ENCODE measurements at places on chromosomes 6 and 20. TPM values are rescaled to one million over a fixed set of nuclear protein-coding genes. Genes with fewer than 3 reads are reported as not detected.

The NR2E1 gene
- not detected for total RNA-seq

The GOPC gene
- total RNA-seq: 22.2 TPM

The BCL2L1 gene
- 381 TPM for total RNA-seq

The PNLDC1 gene
- total RNA-seq: 0.97 TPM

The EBF4 gene
- 7.6 TPM for total RNA-seq

The LGSN gene
- not detected for total RNA-seq

The OR2B2 gene
- not detected for total RNA-seq

The STMND1 gene
- total RNA-seq: not detected

The NNAT gene
- 0.16 TPM for total RNA-seq

DNA sequence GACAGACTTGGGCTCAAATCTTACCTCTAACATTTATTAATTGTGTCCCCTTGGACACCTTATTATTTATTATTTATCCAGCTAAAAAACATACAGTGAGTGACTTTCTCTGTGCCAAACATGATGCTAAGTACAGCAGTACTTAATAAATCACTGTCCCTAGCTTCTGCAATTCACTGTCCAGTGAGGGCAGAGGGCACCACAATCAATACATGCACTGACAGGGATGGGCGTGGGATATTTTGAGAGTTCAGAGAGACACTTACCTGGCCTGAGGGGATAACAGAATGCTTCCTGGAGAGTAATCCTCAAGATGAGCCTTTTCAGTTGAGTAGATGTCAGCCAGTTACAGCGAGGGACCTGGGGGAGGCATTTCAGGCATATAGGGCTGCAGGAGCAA lies 9.3 kb upstream of the TAAR2 start:
- no peaks in the 10 kb centered on the region for H3K4me1 ChIP-seq
- no peak overlapping the region for H3K27ac ChIP-seq
- peaks cover 35% of the 10 kb centered on the region for H3K27me3 ChIP-seq
- DNase-seq: no peak

- H3K4me1 ChIP-seq: no peaks in the 10 kb centered on the region
- no peak for DNase-seq
- no peaks in the 10 kb centered on the region for H3K36me3 ChIP-seq
- H3K27ac ChIP-seq: no peak overlapping the region
Observed at GRCh38 chr6:34098045-34098936, 47.6 kb downstream of the GRM4 start.

GRCh38 chr6:88166493-88167351 lies 575 bp upstream of the CNR1 start:
- H3K27me3 ChIP-seq: peaks cover 70% of the 10 kb centered on the region
- H3K27ac ChIP-seq: no peak overlapping the region
- peak overlapping the region; percentile 78 for H3K4me3 ChIP-seq
- peaks cover 9% of the 10 kb centered on the region for H3K4me1 ChIP-seq
- no peak for DNase-seq

DNA sequence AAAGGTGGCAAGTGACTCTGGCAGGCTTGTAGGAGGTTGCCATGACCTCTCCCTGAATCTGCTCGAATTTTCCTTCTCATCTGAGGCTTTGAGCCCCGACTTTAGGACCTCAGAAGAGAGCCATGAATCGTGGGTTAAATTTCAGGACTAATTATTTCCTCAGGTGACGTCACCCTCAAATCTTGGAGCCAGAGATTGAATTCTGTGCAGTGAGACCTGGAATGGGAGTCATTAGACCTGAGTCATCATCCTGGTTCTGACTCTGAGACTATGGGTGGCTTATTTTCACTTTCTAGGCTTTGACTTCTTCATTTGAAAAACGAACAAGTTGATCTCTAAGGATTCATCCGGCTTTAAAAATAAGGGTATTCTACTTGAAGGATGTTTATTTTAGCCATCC lies 48.5 kb upstream of the PDYN start:
- no peaks in the 10 kb centered on the region for H3K4me1 ChIP-seq
- H3K27ac ChIP-seq: no peak overlapping the region
- no peak for DNase-seq
- H3K27me3 ChIP-seq: peaks cover 12% of the 10 kb centered on the region
- H3K4me3 ChIP-seq: no peak overlapping the region

GRCh38 chr6:36559011-36559793 lies 11.9 kb upstream of the STK38 start:
- peaks cover 6% of the 10 kb centered on the region for H3K4me1 ChIP-seq
- H3K4me3 ChIP-seq: no peak overlapping the region
- no peak for DNase-seq
- peaks cover 36% of the 10 kb centered on the region for H3K27me3 ChIP-seq
- H3K27ac ChIP-seq: no peak overlapping the region
- H3K36me3 ChIP-seq: no peaks in the 10 kb centered on the region

DNA sequence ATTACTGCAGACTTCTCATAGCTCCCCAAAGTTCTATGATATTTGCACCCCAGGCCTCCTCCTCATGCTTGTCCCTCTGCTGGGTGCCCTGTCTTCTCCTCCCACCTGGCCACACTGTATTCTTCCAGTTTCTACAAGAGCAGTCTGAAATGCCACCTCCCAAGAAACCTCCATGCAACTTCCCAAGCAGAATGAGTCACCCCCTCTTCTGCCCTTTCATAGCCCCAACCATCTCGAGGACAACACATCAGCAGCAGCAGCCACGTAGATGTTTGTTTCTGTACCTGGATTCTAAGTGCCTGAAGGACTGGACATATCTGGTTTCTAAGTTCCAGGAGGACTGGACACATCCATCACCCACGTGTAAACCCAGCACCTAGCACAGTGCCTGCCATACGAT lies 6.6 kb upstream of the ULBP2 start:
- H3K27me3 ChIP-seq: peaks cover 87% of the 10 kb centered on the region
- H3K36me3 ChIP-seq: no peaks in the 10 kb centered on the region
- no peak for DNase-seq
- H3K4me1 ChIP-seq: peaks cover 30% of the 10 kb centered on the region
- H3K27ac ChIP-seq: no peak overlapping the region

GRCh38 chr6:25181923-25182322 lies 97.3 kb upstream of the CARMIL1 start:
- H3K27ac ChIP-seq: peak overlapping the region; percentile 5
- DNase-seq: no peak

DNA sequence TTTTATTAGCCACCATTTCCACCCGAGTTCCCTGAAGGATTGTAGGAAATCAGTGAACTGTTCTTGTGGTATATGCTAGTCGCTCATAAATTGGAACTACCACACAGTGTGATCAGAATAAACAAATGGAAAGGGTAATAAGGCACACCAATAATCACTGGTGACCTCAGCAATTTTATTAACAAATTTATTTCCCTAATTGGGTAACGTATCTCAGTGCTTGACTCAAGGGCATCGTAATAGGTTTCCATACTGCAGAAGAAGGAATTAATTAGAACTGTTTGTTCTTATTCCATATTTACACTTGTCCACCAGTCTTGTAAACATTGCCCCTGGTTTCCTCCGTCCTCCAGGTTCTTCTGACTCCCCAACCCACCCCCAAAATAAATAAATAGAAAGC lies 10.0 kb upstream of the UQCC2 start:
- peaks cover 33% of the 10 kb centered on the region for H3K27me3 ChIP-seq
- DNase-seq: no peak
- H3K27ac ChIP-seq: no peak overlapping the region
- H3K4me3 ChIP-seq: no peak overlapping the region
- H3K36me3 ChIP-seq: no peaks in the 10 kb centered on the region

- peaks cover 42% of the 10 kb centered on the region for H3K27me3 ChIP-seq
- DNase-seq: no peak
- peaks cover 4% of the 10 kb centered on the region for H3K4me1 ChIP-seq
Observed at GRCh38 chr6:136961848-136962247, 39.7 kb downstream of the SLC35D3 start.

DNA sequence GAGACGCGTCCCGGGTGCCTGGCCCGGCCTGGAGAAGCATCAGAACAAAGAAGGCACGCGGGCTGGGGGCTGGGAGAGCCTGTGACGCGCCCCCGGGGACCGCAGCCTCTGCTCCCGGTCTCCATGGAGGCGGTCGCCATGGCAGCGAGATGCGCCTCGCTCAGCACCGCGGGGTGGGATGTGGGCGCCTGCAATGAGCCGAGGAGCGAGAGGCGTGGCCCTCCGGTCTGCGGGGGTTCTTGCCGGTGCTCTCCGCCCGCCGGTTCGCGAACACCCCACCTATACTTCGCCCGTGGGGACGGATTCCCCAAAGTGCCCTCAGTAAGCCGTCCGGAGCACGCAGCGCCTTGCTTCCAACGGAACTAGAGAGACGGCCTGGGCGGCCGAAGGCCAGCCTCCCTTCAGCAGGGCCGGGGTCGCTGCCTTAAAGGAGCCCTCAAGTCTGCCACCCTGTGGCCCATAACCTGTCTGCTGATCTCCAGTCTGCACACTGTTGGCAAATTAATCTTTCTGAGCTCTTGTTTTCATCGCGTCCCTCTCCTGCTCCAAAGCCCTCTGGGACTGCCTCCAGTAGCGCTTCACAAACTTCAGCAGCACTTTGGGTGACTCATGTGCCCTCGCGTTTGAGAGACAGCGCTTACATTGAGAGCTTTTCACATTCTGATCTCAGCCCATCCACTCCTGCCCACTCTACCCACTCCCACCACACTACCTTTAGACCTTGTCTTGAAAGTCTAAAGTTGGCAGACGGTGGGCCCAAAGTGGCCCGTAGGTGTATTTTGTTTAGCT lies 983 bp upstream of the ADISSP start:
- peaks cover 9% of the 10 kb centered on the region for H3K27me3 ChIP-seq
- peaks cover 22% of the 10 kb centered on the region for H3K4me1 ChIP-seq
- H3K27ac ChIP-seq: peak overlapping the region; percentile 97
- H3K36me3 ChIP-seq: peaks cover 5% of the 10 kb centered on the region

DNA sequence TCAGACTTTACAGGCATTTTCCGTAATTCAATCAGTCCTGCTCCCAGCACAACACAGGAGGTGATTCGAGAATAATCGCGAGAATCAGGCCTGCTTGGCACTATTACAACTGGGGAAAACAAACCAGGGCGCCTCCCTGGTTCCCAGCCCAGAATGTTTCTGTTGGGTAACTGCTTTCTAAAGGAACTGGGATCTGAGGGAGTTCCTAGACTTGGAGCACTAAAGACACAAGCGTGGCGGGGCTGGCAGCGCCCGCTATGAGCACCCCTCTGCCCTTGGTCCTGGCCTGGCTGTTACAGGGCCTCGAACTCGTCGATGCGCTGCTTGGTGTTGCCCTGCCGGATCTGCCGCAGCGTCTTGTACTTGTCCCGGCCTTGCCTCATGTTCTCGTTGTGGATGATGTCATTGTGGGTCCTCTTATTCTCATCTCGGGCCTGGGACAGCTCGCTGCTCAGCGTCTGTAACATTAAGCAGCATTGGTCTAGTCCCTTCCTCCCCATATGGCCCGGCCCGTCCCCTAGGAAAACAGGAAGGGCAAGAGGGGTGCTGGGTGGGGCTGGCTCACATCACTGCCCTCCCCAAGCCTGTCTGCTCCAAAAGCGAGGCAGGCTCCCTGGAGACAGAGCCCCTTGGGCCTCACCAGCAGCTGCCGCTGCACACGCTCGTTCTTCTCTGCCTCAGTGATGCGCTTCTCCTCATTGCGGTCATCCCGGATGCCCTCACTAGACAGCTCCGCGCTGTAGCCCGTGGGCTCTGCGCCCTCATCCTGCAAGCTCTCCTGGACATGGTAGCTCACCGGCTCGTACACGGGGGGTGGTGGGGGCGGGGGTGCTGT lies 52.3 kb downstream of the EZR start:
- H3K27ac ChIP-seq: peak overlapping the region; percentile 55
- H3K36me3 ChIP-seq: peaks cover 87% of the 10 kb centered on the region
- no peaks in the 10 kb centered on the region for H3K27me3 ChIP-seq
- H3K4me3 ChIP-seq: no peak overlapping the region
- peaks cover 14% of the 10 kb centered on the region for H3K4me1 ChIP-seq
- peak; percentile 56 for DNase-seq

DNA sequence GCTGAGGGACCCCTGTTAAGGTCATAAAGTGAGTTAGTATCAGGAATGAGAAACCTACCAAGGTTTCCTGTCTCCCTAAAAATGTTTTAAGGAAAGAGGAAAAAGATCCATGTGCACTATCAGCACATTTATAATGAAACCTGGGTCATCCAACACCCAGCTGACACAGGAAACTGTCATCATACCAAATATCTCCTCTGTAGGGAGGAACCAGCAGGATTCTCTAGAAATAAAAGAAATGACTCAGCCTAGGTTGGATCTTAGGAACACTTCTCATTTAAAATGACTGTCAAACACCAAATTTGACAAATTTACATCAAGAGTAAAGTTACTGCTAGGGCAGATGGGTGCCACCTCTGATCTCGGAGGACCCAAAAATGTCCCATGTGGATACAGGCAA lies 21.7 kb downstream of the GFOD1 start:
- H3K4me1 ChIP-seq: peaks cover 52% of the 10 kb centered on the region
- H3K27me3 ChIP-seq: no peaks in the 10 kb centered on the region
- peaks cover 21% of the 10 kb centered on the region for H3K36me3 ChIP-seq

GRCh38 chr6:165488624-165489295 lies 174.3 kb downstream of the PDE10A start:
- no peaks in the 10 kb centered on the region for H3K4me1 ChIP-seq
- H3K4me3 ChIP-seq: no peak overlapping the region
- H3K27me3 ChIP-seq: no peaks in the 10 kb centered on the region
- no peak overlapping the region for H3K27ac ChIP-seq
- peak; percentile 32 for DNase-seq

GRCh38 chr20:58893355-58894120 lies 41.0 kb downstream of the GNAS start:
- peaks cover 48% of the 10 kb centered on the region for H3K4me1 ChIP-seq
- peak; percentile 69 for DNase-seq
- H3K27me3 ChIP-seq: no peaks in the 10 kb centered on the region
- peak overlapping the region; percentile 84 for H3K27ac ChIP-seq
- peaks cover 35% of the 10 kb centered on the region for H3K36me3 ChIP-seq

DNA sequence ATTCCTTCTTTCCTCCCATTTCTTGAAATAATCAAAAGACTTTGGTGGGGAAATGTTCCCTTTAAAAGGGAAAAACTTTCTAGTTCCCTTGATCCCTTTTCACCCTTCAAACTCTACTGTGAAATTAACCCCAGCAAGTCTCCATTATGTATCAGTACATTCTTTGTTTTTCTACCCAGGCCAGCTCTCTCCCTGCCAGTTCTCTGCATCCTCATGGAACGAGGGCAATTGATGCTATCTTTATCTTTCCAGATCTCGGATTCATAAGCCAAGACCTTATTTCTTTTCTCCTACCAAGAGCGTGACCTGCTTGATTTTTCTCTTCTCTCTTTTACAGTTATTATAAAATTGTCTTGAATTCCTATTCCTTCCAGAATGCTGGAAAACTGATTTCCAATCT lies 75.8 kb downstream of the ADGRB3 start:
- H3K36me3 ChIP-seq: no peaks in the 10 kb centered on the region
- no peak overlapping the region for H3K4me3 ChIP-seq
- DNase-seq: no peak
- no peaks in the 10 kb centered on the region for H3K27me3 ChIP-seq
- no peaks in the 10 kb centered on the region for H3K4me1 ChIP-seq

GRCh38 chr6:139887275-139887674 lies 512.8 kb upstream of the CITED2 start:
- H3K4me1 ChIP-seq: peaks cover under 1% of the 10 kb centered on the region
- H3K27ac ChIP-seq: no peak overlapping the region
- H3K36me3 ChIP-seq: no peaks in the 10 kb centered on the region
- no peak overlapping the region for H3K4me3 ChIP-seq
- H3K27me3 ChIP-seq: peaks cover 9% of the 10 kb centered on the region

DNA sequence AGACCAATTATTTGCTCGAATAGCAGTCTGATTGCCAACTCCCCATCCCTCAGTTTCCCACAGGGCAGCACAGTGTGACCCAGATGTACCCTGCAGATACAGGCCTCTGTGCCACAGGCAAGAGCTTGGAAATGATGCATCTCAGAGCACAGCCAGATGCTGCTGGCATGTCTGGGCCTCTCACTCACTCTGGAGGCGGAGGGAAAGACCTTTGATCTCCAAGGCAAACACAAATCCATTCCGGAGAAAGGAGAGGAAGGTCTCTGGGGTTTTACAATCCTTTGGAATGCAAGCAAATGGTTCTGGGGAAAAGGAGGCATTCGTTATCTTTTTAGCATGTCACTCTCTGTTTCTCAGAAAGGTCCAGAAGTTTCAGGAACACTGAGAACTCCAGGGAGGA lies 74.2 kb downstream of the RIOK1 start:
- DNase-seq: no peak
- H3K36me3 ChIP-seq: no peaks in the 10 kb centered on the region
- peaks cover 6% of the 10 kb centered on the region for H3K27me3 ChIP-seq
- no peak overlapping the region for H3K4me3 ChIP-seq
